ENCODE measurements at places on chromosomes 2 and 18. TPM values are rescaled to one million over a fixed set of nuclear protein-coding genes. Genes with fewer than 3 reads are reported as not detected.

CDKL4 gene
- 0.96 TPM for total RNA-seq

HOXD11 gene
- 0.96 TPM for total RNA-seq

SLC8A1 gene
- 3.6 TPM for total RNA-seq

RPRM gene
- total RNA-seq = not detected

REG3A gene
- not detected for total RNA-seq

AGAP1 gene
- 16.0 TPM for total RNA-seq

COL3A1 gene
- total RNA-seq = 0.43 TPM

TSPYL6 gene
- total RNA-seq = not detected

FMNL2 gene
- total RNA-seq = 28.3 TPM

PFN4 gene
- total RNA-seq = 0.21 TPM

ZNF521 gene
- 0.72 TPM for total RNA-seq

MC4R gene
- total RNA-seq = not detected

C18orf63 gene
- not detected for total RNA-seq

CPS1 gene
- total RNA-seq = 19.8 TPM

GAREM1 gene
- total RNA-seq = 15.1 TPM

ABCA12 gene
- total RNA-seq = 16.2 TPM

FLACC1 gene
- total RNA-seq = not detected

EHD3 gene
- total RNA-seq = 2.7 TPM

IL37 gene
- total RNA-seq = not detected

POTEC gene
- not detected for total RNA-seq

ALPP gene
- total RNA-seq = not detected

AMER3 gene
- total RNA-seq = not detected

GKN2 gene
- total RNA-seq = not detected

FAM168B gene
- total RNA-seq = 92.5 TPM

HOXD3 gene
- not detected for total RNA-seq

DNER gene
- 2.6 TPM for total RNA-seq

Data from tracheal epithelial cell (primary cell).